ENCODE measurements at places on chromosomes 11 and 22.

DNA sequence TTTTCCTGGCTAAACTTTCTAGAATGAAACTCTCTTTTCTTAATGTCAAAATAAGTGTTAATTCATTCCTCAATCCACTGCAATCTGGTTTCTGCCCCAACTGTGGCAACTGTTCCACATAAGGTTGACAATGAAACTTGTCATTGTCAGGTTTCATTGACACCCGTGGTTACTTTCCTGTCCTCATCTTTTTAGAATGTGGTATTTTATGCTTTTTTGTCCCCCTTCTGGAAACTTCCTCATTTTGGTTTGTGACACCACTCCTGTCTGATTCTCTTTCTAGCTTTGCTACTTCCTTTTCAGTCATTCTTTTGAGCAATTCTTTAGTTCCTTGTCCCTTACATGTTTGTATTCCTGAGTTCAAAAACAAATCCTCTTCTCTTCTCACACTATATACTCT, 7.5 kb upstream of the PDE3B start:
- no peak for DNase-seq

DNA sequence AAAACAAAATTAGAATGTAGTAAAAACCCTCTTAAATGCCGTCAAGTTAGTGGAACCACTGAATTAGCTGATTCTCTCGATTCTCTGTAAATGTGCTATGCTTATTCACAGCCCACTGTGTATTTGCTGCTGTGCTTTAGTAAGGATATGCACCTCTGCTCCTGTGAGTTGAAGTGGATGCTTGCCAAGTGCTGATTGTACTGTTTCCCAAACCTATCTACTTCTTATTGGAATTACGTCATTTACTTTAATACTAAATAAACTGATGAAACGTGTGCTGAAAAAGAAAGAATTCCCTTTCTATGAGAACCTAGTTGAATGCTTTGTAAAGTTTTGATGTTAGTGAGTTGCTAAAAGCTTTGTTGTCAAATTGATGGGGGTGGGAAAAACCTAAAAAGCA, 158.4 kb downstream of the LRRC4C start:
- no peak for DNase-seq

DNA sequence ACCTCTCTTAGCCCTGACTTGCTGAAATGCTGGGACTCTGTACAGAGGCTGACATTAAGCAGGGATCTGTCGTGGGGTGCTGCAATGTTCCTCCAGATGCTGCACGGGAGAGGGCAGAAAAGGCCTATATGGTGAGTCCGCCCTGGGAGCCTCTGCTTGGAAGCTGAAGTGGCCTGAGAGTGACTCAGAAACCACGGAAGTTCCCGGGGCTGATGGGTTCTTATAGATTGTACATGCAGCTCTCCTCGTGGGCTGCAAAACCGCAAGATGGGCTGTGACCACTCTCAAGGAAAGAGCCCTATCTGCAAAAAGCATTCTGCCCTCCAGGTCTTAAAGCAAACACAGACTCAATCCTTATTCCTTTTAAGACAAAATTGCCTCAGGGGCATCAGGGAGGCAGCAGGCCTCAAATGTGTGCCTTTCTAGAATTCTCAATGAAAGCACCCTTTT, 5.8 kb upstream of the SLC43A3 start:
- peak; percentile 66 for DNase-seq

DNA sequence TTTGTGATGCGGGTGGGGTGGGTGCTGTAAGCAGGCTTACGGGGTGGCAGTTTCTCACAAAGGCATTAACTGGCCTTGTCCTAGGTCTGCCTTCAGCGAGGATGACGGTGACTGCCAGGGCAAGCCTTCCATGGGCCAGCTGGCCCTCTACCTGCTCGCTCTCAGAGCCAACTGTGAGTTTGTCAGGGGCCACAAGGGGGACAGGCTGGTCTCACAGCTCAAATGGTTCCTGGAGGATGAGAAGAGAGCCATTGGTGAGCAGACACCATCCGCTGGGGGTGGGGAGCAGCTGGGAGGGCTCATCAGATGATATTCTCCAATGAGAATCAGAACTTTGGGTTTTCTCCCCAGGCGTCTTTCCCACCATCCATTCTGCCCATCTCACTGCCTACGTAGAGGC, 5.8 kb downstream of the TCN2 start:
- no peak for DNase-seq

DNA sequence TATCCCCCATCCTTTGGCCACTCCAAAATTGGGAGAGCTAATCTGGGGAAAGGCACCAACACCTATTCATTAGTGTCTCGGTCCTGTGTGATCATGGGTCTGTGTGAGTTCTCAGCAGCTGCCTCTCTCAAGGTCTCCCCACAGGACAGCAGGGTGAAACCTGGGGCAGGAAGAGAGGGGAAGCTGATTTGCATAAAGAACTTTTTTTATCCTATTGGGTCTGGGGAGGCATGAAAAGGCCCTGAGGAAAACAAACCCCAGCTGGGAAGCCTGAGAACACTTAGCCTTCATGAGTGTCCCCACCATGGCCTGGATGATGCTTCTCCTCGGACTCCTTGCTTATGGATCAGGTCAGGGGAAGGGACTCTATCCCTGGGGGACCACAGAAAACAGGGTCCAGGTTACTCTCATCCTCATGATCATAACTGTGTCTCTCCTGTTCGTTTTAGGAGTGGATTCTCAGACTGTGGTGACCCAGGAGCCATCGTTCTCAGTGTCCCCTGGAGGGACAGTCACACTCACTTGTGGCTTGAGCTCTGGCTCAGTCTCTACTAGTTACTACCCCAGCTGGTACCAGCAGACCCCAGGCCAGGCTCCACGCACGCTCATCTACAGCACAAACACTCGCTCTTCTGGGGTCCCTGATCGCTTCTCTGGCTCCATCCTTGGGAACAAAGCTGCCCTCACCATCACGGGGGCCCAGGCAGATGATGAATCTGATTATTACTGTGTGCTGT, 116.0 kb upstream of the TOP3B start:
- DNase-seq = no peak
